Psoas muscle (tissue), 8 donors: ENCODE measurements at places on chromosomes 3 and 15. TPM values are rescaled to one million over a fixed set of nuclear protein-coding genes. Genes with fewer than 3 reads are reported as not detected.

GRCh38 chr3:53673722-53674350 lies 172.4 kb downstream of the CHDH start:
- no peak for DNase-seq

- no peak for DNase-seq
Observed at GRCh38 chr15:89939910-89940309, 27.2 kb upstream of the ARPIN start.

DNA sequence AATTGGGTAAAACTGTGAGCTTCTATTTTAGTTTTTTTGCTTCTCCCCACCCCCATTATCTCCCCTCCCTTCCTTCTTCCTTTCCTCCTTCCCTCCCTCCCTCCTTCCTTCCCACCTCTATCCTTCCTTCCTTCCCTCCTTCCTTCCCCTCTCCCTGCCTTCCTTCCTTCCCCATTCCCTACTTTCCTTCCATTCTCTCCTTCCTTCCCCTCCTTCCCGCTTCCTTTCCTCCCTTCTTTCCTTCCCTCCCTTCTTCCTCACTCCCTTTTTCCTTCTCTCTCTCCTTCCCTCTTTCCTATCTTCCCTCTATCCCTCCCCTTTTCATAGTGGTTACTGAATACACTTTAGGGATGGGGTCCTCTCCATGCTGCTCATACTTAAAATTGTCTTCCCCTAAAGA lies 40.4 kb upstream of the C3orf22 start:
- no peak for DNase-seq

FANCD2OS gene
- total RNA-seq, result not detected
